ENCODE measurements at places on chromosomes 1 and 21.

DNA sequence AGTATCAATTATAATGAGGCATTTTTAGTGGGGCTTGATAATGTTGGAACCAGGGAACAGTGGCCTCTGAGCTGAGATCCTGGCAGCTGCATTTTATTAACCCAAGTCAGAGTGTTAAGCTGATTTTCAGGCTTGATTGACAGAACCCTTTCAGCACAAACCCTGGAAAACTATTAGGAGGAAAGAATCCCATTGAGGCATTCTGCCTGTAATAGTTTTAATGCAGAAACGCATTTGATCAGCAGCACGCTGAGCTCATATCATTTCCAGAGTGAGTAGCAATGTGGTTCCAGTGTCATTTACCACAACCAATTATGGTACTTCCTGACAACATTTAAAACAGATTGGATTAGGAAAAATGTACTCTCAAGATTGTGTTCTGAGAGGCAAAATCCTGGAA, 78.3 kb upstream of the BARHL2 start:
- DNase-seq: no peak

DNA sequence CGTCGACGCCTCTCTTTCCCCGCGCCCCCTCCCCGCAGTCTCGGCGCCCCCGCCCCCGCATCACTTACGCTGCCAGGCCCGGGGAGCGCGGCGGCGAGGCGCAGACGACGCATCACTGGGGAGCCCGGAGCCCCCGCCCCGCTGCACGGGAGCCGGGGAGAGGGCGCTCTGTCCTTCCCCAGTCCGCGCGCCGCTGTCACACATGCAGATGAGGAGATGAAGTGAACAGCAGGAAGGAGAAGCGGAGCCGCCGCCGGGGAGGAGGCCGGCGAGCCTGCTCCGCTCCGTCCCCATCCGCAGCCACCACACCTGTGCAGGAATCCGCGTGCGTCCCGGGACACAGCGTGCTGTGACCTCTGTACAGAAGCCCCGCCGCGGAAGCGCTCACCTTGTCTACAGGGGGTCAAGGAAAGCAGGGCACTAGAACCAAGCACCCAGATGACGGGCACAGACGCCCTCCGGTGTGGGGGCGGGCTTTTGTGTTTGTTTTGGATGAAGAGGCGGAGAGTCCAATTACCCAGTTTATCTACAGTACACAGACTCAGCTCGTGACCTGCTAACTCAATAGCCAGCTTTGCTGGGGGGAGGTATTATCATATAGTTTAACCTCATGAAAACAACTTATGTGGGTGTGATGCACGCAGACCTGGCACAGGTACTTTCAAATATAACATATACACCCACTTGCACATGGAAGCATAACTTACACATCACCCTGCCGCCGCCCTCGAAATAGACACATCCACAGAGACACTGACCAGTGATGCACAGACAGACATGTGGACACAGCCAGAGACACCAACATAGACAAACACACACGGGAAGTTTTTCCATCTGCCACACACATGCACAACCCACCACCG, 12.4 kb downstream of the KLHDC8A start:
- DNase-seq: peak; percentile 30

DNA sequence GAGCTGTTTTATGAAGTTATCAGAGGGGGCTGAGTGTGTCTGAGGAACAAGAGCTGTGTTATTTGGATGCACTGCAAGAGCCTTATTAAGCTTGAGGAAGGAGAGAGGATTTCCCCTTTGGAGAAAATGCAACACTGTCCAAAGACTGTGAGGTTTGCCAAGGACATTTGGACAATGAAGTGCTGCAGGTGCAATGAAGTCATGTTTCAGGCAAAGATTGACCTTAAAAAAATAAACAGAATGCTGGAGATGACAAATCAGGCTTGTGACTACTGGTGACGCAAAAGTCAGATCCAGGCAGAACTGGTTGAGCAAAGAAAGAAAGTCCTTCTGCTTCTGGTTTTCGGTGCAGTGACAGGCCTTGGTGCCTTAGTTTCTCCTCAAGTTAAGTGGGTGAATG, 125.2 kb upstream of the KIAA0040 start:
- no peak for DNase-seq

- DNase-seq: no peak
These were observed 991.4 kb downstream of the ADGRL2 start for GRCh38 chr1:82792151-82792550.

DNA sequence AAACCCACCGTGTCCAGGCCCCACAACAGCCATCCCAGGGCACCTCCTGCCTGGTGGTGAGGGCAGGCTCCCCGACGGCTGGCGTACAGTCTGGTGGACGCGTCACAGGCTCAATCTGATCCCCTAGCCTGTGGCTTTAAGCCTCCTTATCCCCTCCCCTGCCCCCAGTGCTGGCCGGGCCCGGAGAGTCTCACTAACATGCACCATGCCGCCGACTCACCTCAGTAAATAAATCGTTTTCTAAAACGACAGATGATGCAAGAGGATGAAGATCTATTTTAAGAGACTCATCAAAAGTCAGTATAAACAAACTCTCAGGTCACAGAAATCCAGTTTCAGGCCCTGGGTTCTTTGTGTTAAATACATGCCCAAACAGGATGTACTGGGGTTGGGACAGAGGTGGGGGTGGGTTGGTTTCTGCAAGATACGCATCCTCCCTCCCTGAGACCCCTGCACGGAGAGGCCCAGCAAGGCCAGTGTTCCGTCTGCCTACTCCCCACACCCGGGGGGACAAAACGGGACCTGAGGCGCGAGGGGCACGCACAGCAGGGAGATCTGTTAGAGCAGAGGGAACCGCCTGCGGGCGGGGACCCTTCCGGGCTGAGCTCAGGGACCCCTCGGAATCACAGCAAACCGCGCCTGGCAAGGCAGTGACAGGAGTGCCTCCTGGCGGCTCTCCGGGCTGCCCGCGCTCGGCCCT, 3.1 kb downstream of the PANK4 start:
- DNase-seq: no peak

- DNase-seq: no peak
These were observed 431 bp downstream of the ARPC5 start for GRCh38 chr1:183635099-183635605.

DNA sequence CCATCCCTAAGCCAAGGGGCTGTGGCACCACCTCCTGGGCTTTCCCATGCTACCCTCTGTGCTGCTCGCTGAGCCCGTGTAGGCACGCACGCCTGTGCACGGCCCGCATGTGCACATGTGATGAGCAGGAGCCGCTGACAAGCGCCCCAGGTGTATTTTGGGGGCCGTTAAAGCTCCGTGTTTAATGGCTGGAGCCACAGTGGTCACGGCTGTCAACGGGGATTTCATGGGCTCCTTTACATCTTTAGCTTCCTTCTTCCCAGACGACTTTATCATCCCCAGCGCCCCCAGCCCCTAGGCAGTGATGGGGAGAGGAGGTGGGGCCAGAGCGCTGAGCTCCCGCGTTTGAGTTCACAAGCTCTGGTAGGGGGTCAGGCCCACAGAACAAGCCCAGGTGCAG, 11.7 kb upstream of the EPHA8 start:
- no peak for DNase-seq

GRCh38 chr1:150235294-150235851, 539 bp downstream of the ANP32E start:
- no peak for DNase-seq

- DNase-seq: no peak
These were observed 2.9 kb upstream of the OBSCN start for GRCh38 chr1:228204958-228205357.

Data from occipital lobe (tissue), 3 donors.